ENCODE measurements at places on chromosomes 3 and 15.

DNA sequence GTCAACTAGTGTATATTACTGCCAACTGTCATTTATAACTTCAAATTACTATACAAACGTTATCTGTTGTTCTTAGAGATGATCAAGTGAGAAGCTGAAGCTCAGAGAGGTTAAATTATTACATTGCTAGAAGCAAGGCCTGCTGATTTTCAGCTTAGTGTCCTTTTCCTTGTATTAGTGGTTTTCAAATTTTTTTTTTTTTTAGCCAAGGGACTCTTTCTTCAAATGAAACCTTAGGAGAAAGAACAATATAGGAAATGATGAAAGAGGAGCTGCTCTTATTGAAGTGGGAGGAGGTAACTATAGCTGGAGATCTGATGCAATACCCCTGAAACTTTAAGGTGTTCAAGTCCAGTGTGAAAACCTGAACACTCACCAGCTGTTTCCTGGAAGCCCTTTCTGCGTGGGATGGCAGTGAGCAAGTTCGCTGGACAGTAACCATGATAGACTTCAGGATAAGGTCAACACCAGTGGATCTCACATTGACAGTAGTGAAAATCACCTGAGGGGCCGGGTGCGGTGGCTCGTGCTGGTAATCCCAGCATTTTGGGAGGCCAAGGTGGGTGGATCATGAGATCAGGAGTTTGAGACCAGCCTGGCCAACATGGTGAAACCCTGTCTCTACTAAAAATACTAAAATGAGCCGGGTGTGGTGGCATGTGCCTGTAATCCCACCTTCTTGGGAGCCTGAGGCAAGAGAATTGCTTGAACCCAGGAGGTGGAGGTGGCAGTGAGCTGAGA lies 376.2 kb downstream of the EDEM1 start:
- DNase-seq = no peak

- DNase-seq = no peak
Observed at GRCh38 chr15:88651971-88652370, 13.2 kb downstream of the ISG20 start.

- DNase-seq = no peak
Observed at GRCh38 chr15:61063875-61064320, 165.2 kb downstream of the RORA start.

DNA sequence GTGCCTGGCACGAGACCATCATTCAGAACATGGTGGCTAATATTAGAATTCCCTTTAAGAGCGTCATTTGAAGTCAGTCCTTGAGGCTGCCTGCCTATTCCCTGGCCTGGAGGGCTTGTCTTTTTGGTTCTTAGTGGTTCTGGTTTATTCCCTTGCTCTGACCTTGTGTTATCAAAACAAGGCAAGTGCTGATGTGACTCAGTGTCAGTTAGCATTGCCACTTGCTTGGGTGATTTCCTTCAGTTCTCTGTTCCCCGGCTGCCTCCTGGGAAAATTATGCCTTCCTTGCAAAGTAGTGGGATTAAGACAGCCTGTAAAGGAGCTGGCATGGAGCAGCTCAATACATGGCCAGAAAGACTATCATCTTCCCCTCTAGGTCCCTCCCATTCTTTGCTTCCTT lies 64.6 kb downstream of the EDEM1 start:
- DNase-seq = no peak

- no peak for DNase-seq
Observed at GRCh38 chr3:144585408-144585807, 613.8 kb downstream of the DIPK2A start.

- no peak for DNase-seq
Observed at GRCh38 chr3:3578718-3579117, 220.5 kb upstream of the LRRN1 start.

DNA sequence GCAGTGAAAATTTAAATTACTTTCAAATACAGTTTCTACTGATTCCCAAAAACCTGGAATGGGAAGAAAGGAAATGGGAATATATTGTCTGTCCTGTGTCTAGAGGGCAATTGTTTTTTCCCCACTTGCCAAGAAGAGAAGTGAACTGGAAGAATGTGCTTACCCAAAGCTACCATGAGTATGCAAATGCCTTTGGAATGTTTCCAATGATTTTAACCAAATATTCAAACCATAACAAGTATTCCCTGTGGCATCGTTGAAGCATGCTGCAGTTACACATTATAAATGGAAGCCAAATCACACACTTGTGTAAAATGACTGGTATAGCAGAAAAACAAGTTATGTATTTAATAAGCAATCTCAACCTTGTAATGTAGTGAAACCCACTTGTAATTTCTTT lies 368.2 kb downstream of the GBE1 start:
- peak; percentile 22 for DNase-seq

DNA sequence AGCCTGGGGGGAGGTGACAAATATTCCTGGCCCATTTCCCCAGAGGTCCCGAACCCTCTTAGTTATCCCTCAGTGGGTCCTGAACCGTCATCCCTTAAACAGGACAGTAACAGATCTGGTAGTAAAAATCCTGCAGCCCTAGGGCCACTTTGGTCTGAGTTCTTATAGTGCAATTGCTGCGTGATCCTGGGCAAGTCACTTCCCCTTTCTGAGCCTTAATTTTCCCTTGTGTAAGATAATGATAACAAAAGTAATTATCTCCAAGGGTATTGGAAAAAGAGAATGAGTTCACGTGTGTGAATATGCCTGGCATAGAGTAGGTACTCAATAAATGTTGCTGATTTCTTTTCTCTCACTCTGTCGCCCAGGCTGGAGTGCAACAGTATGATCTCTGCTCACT lies 2.9 kb upstream of the JAGN1 start:
- no peak for DNase-seq

GRCh38 chr3:128555098-128555825 lies 62.3 kb upstream of the GATA2 start:
- DNase-seq = peak; percentile 50

GRCh38 chr3:133888726-133889340 lies 6.8 kb downstream of the RAB6B start:
- DNase-seq = no peak

DNA sequence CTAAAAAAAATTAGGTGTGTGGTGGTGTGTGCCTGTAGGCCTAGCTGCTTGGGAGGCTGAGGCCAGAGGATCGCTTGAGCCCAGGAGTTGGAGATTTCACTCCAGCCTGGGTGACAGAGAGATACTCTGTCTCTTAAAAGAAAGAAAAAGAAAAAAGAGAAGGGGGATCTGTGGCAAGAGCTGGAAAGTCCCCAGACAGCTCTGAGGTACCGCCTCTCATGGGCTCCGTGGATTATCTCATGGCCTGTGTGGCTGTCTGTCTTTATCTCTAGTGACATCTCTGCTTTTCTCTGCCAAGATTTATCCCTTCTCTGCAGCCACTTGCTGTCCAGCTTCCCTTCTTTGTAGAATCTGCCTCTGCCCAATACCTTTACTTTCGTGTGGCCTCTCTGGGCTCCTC lies 5.7 kb downstream of the EXOSC7 start:
- no peak for DNase-seq

- DNase-seq = no peak
Observed at GRCh38 chr15:42012241-42012640, 8.6 kb downstream of the PLA2G4E start.

DNA sequence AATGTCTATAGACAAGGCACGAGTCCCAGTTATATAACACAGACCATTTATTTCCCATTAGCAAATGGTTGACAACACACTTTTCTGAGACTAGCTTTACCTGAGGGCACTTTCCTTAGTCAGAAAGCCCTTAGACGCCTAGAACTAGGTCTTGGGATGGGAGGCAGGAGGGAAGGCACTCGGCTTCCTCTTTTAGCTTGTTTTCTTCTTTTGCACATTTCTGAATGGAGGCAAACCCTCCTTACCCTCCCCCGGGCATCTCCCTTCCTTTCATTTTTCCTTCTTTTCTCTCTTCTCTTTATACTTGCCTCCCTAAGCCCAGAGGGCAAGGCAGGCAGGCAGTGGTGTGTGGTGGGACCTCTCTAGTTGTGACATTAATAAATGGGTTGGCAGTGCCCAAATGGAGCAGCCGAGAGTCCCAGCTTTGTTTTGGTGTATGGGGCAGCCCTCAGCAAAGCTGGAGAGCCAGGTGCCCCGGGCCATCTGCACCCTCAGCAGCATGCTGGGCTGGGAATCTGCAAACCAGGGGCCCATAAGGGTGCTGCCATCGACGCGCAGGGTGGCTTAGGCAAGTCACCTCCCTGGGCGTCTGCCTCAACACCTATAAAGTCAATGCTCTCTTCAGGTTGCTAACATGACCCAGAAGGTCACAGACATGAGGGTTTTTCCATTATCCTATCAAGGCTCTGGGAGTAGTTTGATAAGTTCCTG lies 21.1 kb upstream of the BCL2L10 start:
- DNase-seq = no peak

- no peak for DNase-seq
Observed at GRCh38 chr15:85492406-85492805, 112.0 kb downstream of the AKAP13 start.

DNA sequence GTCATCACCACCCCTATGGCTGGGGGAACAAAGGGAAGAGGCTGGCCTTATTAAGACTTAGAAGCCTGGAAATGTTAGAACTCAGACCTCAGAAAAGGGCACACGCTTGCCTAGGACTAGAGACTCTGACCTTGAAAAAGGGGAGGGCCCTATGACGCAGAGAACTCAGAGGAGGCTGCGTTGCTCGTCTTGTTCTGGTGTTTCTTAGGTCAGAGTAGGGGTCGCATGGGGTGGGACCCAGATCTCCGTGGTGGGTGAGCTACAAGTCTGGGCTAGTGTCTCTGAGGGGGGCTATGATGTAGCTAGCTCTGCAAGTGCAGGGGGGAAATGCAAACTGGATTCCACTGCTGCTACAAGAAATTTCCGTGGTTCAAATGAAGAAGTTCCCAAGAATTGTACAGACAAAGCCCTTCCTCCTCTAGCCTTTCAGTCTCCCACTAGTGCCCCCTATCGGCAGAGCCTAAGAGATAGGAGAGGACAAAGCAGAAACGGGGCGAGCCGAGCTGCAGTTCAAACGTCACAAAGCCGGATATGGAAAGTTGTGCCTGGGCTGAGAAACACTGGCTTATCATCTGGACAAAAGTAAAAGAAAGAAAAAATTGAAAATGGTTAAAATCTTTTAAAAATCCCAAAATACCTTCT lies 392.9 kb upstream of the ROBO2 start:
- no peak for DNase-seq

- DNase-seq = no peak
Observed at GRCh38 chr3:23804441-23805209, 1.1 kb upstream of the UBE2E1 start.

DNA sequence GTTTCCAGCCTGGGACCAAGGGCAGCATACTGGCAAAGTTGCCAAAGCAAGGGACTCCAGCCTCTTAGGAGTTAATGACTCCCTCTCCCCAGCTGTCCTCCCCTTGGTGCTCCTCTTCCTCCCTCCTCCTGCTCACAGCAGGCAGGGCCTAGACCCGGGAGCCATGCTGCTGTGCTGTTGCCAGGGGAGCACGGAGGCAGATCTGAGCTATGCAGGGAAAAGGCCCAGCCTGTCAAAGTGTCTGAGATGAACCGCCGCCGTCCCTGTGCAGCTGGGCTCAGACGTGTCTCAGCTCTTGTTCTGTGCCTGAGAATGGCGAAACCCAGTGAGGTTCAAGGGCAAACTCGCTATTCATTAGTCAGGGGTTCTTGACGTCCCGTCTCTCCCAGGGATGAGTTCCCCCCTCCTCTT lies 60.8 kb upstream of the POLG start:
- no peak for DNase-seq

- DNase-seq = no peak
Observed at GRCh38 chr15:86650094-86650493, 570.4 kb downstream of the AGBL1 start.

- no peak for DNase-seq
Observed at GRCh38 chr3:16793321-16793720, 91.4 kb upstream of the PLCL2 start.

DNA sequence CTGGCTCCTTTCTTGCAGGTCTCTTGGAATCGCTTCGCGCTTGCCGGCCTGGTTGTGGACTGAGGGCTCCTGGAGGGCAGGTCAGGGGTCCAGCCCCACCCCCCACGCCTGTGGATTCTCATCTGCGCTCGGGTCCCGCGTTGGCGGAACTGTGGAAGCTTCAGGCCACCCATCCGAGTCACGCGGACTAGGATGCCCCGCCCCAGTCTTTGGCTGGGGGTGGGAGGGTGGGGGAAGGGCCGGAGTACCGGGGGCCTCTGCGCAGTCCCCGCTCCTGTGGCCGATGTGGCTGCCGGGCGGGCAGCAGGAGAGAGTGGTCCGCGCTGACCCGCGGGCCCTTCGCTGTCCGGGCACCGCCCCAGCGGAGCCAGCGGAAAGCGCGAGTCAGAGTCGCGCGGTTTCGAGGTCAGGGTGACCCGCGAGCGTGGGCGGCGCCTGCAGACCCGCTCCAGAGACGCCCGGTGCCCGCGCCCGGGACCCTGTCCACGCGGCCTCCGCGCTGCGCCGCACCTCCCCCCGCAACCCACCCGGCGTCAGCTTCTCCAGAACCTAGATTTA lies 114.2 kb downstream of the KLF13 start:
- DNase-seq = peak; percentile 43

GRCh38 chr15:79076661-79077060 lies 13.9 kb downstream of the RASGRF1 start:
- DNase-seq = no peak

GRCh38 chr3:30437171-30437601 lies 169.2 kb upstream of the TGFBR2 start:
- DNase-seq = peak; percentile 85

GRCh38 chr15:66124651-66125050 lies 128.9 kb downstream of the MEGF11 start:
- DNase-seq = no peak

DNA sequence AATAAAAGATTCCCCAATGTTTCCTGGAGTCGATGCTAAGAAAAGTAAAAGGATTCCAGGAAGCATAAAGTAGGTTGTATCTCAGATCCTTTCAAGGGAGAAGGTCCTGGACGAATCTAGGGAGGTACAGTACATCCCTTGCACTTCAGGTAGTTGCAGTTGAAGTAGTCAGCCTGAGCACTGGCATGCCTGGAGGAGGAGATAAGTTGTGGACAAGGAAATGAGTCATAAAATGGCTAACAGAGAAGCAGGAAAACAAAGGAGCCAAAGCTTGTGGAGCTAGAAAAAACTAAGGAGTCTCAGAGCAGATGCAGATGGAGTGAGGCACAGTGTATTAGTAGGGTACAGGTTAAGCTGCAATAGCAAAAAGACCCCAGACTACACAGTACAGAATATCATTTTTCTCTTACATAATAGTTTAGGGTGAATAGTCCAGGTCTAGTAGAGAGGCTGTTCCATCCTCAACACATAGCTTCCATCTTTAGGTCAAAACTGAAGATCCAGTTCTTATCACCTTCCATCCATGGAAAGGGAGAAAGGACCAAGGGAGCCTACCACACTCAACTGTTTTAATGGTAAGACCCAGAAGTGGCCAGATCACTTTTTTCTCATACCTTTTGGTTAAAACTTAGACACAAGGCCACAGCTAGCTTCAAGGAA lies 41.3 kb downstream of the COL6A5 start:
- DNase-seq = peak; percentile 52

DNA sequence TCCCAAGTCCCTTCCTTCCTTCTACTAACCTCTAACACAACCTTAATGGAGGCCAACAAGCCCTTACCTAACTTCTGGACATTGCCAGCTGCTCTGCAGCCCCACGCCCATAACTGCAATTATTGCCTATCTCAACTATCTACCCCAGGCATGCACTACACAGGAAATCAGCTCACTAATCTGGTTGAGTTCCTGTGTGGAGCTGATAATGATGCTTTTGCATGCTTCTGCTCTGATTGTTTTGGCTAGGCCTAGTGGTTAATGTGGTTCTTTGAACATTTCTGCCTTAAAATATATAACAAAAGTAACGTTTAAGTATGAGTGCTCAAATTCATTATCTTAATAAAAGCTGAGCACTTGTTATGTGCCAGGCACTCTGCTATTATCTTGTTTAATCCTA lies 463.9 kb downstream of the MFSD1 start:
- DNase-seq = no peak

GRCh38 chr15:32993285-32993684 lies 201.2 kb downstream of the FMN1 start:
- DNase-seq = peak; percentile 51

- no peak for DNase-seq
Observed at GRCh38 chr15:96692826-96693225, 362.3 kb downstream of the NR2F2 start.

All from cardiac fibroblast (primary cell).